ENCODE measurements at places on chromosomes 12 and 14. TPM values are rescaled to one million over a fixed set of nuclear protein-coding genes. Genes with fewer than 3 reads are reported as not detected.

The ERBB3 gene
- total RNA-seq = not detected

DNA sequence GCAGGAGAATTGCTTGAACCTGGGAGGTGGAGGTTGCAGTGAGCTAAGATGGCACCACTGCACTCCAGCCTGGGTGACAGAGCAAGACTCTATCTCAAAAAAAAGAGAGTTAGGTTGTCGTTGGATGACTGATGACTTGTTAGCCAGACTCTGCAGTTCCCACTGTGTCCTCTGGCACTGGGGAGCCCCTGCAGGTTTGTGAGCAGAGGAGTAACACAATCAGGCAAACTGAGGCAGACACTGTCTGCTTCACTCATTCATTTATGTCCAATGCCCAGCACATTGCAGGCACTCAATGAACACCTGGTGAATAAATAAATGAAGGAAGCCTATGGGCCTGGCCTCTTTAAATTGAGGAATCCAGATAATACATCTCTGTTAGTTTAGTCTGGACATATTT lies 41.2 kb upstream of the BCL11B start:
- DNase-seq = no peak

DNA sequence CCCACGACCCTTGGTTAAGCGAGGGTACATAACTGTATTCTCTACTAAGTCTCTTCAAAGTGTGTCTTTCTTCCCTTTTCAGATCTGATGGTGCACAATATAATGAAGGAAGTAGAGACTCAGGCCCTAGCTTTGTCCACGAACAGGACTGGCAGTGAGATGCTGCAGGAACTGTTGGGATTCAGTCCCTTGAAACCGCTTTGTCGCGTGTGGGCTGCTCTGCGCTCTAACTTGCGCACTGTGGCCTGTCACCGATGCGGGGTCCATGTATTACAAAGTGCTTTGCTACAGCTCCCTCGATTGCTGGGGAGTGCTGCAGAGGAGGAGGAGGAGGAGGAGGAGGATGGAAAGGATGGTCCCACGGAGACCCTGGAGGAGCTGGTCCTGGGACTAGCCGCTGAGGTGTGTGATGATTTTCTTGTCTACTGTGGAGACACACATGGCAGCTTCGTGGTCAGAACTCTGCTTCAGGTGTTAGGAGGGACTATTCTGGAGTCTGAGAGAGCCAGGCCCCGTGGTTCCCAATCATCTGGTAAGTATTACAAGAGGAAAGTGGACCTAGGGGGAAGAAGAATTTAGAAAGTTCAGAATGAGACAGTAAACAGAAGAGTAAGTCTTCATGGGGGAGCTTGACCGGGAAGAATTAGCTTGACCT lies 803 bp downstream of the NOP9 start:
- no peak for DNase-seq

GRCh38 chr12:88643685-88644084 lies 63.4 kb upstream of the KITLG start:
- no peak for DNase-seq

- no peak for DNase-seq
These were observed 100.2 kb downstream of the RIN3 start for GRCh38 chr14:92613681-92614260.

All from endothelial cell of umbilical vein (primary cell).